Stimulated activated CD8-positive, alpha-beta memory T cell treated with anti-CD3 and anti-CD28 coated beads, Interleukin-4, amount 100 ng/mL, for 4 hours (primary cell): ENCODE measurements at places on chromosomes 6 and 20.

- DNase-seq: no peak
Measured at GRCh38 chr6:161271343-161272030, 2.4 kb downstream of the AGPAT4 start.

- no peak for DNase-seq
Measured at GRCh38 chr20:60565551-60565950, 607.3 kb downstream of the CDH26 start.

DNA sequence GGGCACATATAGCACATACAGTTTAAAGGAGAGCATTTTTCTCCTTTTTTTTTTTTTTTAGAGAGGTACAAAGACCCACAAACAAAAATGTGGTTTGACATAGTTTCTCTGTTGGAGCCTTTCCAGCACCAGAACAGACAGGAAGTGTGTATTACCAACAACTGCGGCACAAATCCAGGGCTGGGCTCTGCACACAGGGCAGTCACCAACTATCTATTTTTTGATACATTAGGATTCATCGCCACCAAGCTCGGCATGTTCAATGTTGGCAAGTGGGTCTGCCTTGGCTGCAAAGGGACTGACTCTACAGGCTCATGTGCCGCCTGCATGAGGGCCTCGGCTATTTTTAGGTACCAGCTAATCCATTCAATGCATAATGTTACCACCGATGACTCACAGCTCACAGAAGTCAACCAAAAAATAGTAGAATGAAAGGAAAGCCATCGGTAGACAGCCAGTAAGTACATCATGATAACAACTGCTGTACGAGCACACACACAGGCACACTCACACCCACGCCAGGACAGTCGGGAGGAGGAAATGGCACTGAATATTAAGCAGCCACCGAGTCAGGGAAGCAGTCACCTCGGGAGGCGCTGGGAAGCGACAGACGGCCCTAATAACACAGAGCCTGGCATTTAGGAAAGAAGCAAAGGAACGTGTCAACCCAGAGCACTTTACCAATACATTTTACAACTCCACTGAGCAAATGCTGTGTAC lies 81.6 kb downstream of the GMPR start:
- peak; percentile 37 for DNase-seq

GRCh38 chr20:47682028-47682783 lies 103.1 kb downstream of the SULF2 start:
- DNase-seq: no peak

DNA sequence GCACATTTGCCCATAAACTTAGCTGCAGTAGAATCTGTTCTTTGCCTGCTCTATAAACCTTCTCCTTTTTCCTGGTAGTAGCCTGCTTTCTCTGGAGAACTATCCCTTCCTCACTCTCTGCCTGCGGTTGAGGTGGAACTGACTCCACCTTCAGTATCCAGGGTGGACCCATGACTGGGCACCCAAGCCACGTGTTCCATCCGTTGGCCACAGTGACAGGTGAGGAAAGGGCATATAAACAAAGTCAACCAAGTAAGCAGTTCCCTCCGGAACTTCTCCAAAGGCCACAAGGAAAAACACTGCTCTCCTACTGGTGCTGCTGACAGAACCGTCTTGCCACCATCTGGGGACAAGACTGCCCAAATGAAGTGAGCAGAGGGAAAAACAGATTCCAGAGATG lies 218.8 kb downstream of the TFAP2A start:
- DNase-seq: no peak

GRCh38 chr6:170106906-170107525 lies 183.9 kb downstream of the DLL1 start:
- no peak for DNase-seq

DNA sequence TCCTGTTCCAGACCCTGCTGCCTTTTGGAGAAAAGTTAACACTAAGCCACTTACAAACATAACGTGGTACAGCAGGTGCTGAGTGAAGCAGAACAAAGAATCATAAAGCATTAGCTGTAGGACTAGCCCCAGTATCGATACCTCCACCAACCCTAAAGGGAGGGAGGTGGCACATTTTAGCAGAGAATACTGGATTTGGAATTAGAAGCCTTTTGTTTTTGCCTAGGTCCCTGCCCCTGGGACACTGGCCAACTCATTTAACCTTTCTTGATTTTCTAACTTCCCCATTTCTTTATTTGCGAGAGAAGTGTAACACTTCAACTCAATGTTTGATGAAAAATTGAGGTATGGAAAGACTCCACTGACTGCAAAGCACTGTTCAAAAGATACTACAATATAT lies 93.5 kb downstream of the B3GAT2 start:
- DNase-seq: no peak

DNA sequence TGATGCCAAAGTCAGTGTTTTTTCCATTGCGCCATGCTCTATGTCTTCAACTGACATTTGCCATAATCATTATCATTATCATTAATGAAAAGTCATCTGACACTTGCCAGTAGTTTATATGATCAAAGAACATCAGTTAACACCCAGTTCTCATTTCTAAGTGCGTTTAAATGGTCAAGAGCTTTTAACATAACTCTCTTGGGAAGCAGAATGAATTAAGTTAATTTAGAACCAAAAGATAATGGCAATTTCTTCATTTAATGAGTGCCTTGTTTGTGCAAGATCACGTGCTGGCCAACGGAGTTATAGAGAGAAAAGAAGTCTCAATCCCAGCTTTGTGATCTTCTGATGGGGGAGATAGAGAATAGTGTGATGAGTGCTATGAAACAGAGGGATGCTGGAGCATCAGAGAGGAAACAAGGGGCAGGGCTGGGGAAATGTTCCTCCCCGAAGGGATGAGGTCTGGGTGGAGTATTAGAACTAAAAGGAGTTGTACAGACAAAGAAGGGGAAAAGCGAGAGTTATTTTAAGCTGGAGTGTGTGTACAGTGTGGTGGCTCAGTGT lies 20.3 kb downstream of the ANKS1A start:
- no peak for DNase-seq

DNA sequence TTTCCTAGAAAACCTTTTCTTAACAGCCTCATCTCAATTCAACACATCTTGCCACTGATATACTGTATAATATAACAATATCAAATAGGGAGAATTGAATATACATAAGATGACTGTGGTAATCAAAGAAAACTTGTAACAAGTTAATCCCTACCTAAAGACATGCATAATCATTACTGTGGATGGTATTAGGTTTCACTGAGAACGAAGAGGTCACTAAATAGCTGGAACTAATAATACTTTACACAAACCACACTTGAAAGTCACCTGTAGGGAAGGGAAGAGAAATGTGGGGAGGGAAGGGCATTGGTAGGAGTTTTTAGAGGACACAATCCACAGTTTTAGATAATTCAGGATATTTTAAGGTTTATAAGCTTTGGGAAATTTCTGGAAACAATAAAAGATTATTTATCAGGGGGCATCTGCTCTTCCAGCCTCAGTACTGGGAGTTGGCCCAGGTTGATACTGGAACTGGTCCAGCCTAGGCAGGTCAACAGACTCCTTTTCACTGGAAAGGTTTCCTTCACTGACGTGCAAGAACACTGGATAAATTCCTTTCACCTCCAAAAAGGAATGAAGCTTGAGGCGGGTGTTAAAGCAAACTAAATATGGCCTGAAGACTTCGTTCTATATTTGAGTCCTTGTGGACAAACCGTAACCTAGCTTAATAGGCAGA lies 44.0 kb downstream of the MAP7 start:
- DNase-seq: no peak

DNA sequence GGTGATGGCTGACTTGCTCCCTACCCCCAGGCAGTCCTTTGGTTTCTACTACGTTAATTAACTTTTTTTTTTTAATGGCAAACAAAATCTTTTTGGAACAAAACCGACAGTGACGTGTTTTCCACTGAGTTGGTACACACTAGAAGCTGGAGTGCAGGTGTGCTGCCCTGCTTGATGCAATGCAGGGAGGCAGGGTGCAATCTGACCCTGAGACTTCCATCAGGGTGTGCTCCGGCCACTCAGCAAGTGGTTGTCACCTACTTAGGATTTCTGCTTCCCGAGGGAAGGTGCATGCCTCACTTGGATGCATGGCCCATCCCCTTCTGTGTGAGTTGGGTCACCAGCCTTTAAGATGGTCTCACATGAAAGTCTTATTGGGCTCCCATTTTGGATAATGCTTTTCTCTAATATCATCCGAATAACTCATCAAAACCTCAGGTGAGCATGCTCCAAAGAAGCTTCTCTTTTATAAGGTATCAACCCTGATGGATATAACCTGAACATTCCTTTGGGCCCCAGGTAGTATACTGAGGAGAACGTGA lies 14.0 kb downstream of the RREB1 start:
- no peak for DNase-seq

DNA sequence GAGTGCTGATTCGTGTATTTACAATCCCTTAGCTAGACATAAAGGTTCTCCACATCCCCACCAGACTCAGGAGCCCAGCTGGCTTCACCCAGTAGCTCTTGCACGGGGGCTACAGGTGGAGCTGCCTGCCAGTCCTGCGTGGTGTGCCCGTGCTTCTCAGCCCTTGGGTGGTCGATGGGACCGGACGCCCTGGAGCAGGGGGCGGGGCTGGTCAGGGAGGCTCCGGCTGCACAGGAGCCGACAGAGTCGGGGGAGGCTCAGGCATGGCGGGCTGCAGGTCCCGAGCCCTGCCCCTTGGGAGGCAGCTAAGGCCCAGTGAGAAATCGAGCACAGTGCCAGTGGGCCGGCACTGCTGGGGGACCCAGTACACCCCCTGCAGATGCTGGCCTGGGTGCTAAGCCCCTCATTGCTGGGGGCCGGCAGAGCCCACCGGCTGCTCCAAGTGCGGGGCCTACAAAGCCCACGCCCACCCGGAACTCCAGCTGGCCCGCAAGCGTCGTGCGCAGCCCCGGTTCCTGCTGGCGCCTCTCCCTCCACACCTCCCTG lies 48.9 kb upstream of the UST start:
- no peak for DNase-seq

DNA sequence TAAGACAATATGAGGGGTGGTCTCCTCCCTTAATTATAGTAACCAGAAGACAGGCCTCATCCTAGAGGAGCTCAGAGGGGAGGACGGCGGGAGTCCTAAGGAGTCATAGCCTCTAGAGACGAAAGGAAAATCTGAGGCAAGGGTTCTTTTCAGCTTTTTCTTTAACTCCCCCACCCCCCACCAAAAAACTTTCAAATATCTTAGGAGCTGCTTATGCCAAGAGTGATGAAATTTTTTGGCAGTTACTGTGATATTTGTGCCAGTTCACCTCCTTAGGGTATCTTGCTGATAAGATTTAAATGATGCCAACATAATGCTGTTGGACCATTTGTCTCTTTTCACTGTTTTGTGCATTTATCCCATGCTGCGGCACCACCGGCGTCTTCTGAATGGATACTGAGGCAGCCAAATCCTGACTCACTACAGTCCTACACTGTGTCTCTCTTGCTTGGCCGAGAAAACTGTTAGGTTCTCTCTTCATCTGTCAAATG lies 44.5 kb upstream of the DSE start:
- DNase-seq: no peak

DNA sequence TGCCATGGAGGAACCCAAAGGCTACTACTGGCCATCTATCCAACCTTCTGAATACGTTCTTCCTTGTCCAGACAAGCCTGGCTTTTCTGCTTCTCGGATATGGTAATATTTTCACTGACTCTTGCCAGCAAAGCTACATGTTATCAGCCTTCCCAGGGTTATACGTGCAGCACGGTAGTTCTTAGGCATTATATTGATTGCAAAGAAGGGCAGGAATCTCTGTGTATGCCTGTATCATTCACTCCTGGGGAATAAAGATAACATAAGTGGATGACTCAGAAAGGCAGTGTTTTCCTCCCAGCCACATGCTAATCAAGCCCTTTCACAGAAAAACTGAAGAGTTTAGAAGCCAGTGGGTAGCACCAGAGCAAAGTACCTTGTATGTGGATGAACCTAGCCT lies 98.7 kb downstream of the ADGRG6 start:
- no peak for DNase-seq

GRCh38 chr6:138498629-138499302 lies 528 bp downstream of the NHSL1 start:
- no peak for DNase-seq

DNA sequence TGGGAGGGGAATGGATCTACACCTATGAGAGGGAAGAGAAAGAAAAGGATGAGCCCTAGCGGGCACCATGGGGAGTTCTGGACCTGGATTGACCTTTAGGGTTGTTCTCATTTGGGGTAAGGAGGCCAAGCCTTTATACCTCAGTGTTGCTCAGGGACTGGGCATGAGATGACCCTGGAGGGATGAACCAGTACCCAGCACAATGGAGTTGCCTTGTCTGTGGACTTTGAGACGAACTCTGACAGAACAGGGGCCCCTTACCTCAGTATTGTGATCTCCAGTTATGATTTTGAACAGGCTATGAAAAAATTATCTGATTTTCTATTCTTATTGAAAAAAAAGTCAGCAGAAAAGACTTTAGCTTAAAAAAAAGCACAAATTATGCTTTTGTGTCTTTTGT lies 88.6 kb downstream of the FOXA2 start:
- no peak for DNase-seq

DNA sequence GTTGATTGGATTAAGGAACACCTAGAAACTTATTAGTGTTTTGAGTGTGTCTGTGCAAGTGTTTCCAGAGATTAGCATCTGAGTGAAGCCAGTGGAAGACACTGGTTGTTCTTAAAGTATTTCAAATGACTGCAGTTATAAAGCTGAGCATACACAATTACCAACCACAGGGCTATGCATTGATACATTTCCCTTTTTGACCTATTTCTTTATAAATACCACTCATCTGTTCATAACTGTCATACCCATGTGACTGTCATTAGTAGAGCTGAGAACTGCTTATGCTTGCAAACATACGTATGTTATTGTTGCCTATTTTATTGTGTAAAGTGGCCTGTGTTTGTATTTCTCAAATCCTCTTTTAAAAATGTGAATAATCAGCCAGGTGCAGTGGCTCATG lies 15.3 kb upstream of the ZC3H12D start:
- DNase-seq: no peak

DNA sequence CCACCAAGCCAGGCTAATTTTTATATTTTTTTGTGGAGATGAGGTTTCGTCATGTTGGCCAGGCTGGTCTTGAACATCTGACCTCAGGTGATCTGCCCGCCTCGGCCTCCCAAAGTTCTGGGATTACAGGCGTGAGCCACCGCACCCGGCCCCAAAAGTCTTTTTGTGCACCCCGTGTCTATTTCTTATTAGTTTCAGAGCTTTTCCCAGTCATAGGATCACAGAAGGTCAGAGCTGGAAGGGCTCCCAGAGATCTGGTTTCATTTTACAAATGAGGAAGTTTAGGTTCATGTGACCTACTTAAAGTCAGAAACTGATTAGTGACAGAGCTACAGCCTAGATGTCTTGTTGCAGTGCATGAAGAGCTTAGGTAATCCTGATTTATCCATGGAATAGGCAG lies 1.6 kb upstream of the OGFRL1 start:
- DNase-seq: no peak

- DNase-seq: no peak
Measured at GRCh38 chr20:9119776-9120175, 50.9 kb downstream of the PLCB4 start.

DNA sequence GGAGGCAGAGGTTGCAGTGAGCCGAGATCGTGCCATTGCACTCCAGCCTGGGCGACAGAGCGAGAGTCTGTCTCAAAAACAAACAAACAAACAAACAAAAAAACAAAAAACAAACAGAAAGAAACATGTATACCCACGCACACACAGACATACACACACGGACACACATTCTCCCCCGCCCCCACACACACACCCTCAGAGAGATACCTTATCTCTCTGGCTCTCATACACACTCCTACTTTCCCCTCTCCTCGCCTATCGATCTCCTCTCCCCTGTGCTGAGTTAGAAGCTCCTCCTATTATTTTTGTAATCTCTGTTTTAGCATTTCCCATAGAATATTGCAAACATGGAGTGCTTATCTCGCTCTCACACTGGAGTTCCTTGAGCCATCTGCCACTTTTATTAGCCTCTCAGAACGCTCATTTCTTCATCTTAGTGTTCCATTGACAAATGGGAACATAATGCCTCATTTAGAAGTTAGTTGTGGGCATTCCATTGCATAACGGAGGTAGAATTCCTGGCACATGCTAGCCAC lies 144.2 kb upstream of the CITED2 start:
- DNase-seq: no peak
